Left renal pelvis (tissue), 4 donors: ENCODE measurements at places on chromosomes 2 and 18.

DNA sequence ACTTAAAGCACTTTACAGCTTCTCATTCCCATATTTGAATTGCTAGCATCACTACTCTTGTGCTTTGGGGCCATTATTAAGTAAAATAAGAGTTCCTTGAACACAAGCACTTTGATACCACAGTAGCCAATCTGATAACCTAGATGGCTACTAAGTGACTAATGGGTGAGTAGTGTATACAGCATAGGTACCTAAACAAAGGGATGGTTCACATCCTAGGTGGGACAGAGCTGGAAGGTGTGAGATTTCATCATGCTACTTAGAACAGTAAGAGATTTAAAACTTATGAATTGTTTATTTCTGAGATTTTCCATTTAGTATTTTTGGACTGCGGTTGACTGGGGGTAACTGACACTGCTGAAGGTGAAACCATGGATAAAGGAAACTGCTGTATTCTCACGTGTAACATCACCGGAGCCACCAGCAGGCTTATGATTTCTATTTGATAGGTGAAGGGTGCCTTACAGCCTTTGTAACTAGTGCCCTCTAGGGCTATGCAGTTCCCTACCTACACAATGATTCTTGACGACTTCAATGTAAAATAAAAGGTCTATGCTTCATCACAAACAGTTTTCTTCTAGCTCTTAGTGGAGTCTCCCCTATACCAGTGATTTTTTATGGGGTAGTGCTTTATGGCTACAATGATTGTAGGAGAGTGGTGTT is 22.1 kb upstream of the CRIM1 start:
- DNase-seq, result no peak

DNA sequence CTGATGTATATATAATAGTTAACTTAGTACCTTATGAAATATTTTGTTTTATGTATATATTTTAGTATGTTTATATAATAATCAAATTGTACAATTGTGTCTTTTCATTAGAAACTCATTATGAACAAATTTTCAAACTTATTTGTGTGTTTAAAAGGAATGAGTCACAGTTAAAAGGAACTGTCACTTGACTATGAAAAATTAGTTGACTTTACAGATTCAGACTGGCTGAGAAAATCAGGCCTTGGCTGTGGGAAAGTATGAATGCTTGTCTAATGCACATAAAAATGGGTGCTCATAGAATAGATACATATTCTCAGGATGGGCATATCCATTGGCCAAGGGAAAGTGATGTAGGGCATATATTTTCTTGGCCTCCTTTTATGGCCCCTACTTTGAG is 576.8 kb downstream of the SATB2 start:
- no peak for DNase-seq

- DNase-seq, result no peak
Observed at GRCh38 chr2:6913415-6914157, 3.6 kb upstream of the RNF144A start.

- no peak for DNase-seq
Observed at GRCh38 chr2:120892271-120892966, 156.8 kb downstream of the GLI2 start.

DNA sequence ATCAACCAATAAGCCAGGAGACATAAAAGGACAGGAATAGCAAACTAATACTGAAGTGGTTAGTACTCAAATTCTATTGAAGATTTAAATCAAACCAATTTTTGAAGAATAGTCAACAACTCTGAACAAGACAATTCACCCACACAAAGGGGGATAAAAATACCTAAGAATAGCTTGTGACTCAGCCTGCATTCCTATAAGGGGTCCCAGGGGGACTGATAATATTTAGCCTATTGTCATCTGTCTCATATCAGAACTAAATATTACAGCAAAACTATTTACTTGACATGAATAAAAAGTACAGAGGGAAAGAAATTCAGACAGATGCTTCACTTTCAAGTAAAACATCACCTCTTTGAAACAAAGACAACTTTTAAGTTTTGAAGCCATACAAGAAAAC is 7.7 kb downstream of the ITSN2 start:
- no peak for DNase-seq

DNA sequence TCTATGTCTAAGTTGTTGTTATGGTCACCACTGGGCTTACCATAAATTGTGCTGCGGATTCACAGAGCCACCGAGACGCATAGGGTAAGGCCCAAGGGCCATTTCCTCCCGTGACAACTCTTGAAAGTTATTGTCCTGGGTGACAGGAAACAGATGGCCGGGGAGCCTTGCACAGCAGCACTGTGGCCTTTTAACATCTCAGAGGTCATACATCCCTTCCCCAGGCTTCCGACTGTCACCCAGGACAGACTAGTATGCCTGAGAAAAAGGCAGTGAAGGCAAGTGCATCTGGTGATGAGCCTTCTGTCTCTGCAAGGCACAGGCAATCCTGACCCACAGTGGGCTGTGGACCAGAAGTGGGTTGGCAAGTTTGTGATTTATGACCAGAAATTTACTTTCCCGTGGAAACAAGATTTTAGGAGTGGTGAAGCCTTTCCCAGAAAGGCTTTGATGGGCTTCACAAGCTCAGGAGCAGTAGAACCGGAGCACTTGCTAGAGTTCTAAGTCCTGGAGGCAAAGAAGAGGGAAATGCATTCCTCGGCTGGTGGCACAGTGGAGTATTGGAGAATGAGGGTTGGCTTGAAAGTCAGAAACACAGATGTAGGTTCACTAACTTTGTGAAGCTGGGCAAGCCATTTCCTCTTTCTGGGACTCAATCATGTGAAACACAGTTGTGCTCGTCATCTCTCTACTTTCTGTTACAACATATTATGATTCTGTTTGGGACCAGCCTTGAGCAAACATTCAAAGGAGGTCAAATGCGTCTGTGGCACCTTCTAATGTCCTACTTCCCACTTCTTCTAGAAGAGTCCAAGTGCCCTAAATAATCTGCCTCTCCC is 2.0 kb upstream of the CAPN14 start:
- DNase-seq, result no peak

DNA sequence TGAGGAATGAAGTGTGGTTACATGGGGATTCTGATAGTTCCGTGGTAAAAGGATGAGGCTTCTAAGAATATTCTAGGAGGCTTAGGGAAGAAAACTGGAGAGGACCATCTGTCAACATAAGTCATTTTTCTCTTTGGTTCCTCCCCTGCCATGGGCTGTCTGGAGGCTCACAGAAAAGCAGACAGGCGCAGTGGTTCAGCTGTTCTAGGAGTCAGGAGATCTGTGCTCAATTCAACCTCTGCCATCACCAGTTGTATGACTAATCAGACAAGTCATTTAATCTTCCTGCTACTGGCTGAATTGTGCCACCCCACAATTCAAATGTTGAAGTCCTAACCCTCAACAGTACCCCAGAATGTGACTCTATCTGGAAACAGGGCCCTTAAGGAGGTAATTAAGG is 36.4 kb downstream of the ADAM17 start:
- DNase-seq, result no peak

- no peak for DNase-seq
Observed at GRCh38 chr2:15365411-15365810, 195.7 kb downstream of the NBAS start.

DNA sequence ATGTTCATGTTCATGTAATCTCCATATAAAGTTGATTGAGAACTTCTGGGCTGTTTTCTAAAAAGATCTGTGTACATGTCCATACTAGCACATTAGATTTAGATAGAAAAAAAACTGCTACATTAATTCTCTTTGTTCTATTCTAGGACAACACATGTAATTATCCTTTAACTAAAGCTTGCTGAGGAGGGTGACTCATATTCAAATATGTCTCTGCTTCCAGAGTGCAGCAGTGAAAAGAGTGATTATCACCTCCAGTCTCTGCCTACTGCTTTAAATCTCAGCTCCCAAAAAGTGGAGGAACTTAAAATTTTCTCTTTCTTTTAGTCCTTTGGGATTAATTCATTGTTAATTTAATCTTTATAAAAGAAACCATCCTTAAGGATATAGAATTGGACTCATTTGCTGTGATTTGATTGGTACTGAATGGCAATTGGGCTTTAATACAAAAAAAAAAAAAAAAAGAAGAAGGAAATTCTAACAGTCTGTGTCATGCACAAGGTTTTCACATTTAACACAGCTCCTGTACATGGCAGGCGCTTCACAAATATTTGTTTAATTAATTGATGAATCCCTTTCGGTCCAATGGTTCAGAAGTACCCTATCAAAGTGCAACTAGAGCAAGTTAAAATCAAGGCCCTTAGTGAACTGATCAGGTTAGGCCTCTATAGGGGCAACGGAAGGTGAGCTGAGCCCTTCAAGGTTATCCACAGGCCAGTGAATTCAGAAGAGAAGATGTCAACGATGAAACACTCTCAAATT is 214.0 kb upstream of the KCNJ3 start:
- no peak for DNase-seq

DNA sequence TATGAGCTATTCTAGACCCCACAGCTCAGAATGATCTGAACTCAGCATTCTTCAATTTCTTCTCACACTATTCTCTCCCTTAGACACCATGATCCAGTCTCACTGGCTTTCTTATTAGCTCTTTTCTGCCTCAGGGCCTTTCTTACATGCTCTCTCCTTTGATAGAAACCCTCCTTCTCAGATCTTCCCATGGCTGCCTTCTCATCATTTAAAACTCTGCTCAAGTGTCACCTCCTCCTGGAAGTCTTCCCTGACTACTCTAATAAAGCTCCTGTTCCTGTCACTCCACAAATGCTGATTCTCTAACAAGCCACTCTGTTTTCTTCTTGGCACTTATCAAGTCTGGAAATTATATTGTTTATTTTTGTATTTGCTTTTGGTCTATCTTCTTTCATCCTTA is 131.1 kb downstream of the HNMT start:
- no peak for DNase-seq

GRCh38 chr2:30165617-30166016 is 18.8 kb downstream of the YPEL5 start:
- no peak for DNase-seq

DNA sequence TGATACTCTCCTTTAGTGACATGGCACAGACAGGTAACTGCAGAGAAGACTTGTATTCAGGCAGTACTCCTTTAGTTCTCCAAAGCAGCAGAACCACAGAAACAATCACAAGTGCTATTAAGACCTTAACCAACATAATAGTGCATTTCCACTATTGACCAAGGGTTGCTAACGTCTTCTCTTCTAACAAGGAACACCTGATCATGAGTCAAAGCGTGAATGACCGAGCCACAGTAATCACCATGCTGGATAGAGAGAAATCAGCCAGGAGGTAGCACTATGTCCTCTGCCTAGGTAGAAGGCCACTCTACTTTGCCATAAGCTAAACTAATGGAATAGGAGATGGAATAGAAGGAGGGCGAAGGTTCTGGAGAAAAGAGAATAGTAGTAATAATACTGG is 161.0 kb downstream of the ANKRD44 start:
- DNase-seq, result no peak

- DNase-seq, result no peak
Observed at GRCh38 chr18:48819781-48820482, 130.8 kb downstream of the SMAD7 start.

- no peak for DNase-seq
Observed at GRCh38 chr2:197124639-197125390, 185.8 kb downstream of the ANKRD44 start.

DNA sequence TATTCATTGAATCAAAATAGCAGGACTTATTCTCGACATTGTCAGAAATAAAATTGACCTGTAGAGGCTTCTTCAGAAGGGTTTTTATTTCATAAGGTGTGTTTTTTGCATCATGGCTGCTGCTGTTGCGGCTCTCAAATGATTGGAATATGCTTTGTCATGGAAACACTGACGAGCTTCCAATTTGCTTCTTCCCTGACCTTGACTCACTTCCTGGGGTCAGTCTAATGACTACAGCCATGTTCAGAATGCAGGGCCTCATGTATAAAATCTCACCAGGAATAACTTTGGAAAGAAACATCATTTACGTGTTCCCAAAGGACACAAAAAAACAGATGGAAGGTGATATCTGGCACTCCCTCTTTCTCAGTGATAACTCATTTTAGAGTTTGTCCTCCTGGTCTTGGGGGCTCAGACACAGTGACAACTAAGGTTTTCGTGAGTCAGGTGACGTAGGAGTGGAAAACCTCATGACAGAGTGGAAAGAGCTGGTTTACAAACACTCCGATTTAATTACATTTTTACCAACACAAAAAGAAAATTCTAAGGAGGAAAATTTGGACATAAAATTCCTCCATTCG is 467.0 kb upstream of the RAB12 start:
- no peak for DNase-seq

GRCh38 chr2:144567745-144568144 is 47.8 kb upstream of the ZEB2 start:
- DNase-seq, result no peak

- no peak for DNase-seq
Observed at GRCh38 chr2:133561045-133561852, 7.0 kb downstream of the NCKAP5 start.

- no peak for DNase-seq
Observed at GRCh38 chr2:136108463-136108862, 9.5 kb downstream of the CXCR4 start.

- DNase-seq, result no peak
Observed at GRCh38 chr18:71105994-71106546, 817.2 kb downstream of the SOCS6 start.

- no peak for DNase-seq
Observed at GRCh38 chr2:239008677-239009588, 161.0 kb downstream of the TWIST2 start.

GRCh38 chr2:43328133-43328532 is 101.7 kb upstream of the ZFP36L2 start:
- no peak for DNase-seq

DNA sequence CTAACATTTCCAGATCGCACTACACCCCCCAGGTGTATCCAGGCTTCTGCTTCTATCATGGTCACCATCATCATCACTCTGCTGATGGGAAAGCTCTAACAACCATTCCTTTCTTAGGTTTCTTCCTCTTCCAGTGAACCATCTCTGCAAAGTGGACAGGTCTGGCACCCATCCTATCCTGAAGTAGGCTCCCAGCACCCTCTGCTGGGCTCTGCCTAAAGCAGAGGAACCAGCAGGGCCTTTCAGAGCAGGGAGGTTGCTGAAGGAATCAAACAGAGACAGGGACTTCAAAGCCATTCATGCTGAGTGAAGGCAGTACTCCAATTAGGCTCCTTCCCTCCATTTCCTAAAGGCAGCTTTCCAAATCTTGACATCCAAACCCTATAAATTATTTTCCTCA is 27.2 kb upstream of the SATB2 start:
- DNase-seq, result no peak

- DNase-seq, result no peak
Observed at GRCh38 chr2:155021618-155022017, 323.1 kb downstream of the KCNJ3 start.

GRCh38 chr18:35982409-35983114 is 10.1 kb downstream of the RMP24 start:
- no peak for DNase-seq

- DNase-seq, result no peak
Observed at GRCh38 chr2:128069769-128070168, 21.2 kb upstream of the UGGT1 start.

GRCh38 chr2:16861111-16861510 is 195.5 kb upstream of the CYRIA start:
- no peak for DNase-seq

- no peak for DNase-seq
Observed at GRCh38 chr2:241507430-241508239, 749 bp downstream of the STK25 start.

- no peak for DNase-seq
Observed at GRCh38 chr2:148948868-148949267, 73.8 kb downstream of the KIF5C start.
